ENCODE measurements at places on chromosomes 7 and 10.

- DNase-seq: no peak
Observed at GRCh38 chr7:30038196-30038980, 10.2 kb downstream of the PLEKHA8 start.

GRCh38 chr7:101628522-101628921 is 574 bp downstream of the MYL10 start:
- no peak for DNase-seq

DNA sequence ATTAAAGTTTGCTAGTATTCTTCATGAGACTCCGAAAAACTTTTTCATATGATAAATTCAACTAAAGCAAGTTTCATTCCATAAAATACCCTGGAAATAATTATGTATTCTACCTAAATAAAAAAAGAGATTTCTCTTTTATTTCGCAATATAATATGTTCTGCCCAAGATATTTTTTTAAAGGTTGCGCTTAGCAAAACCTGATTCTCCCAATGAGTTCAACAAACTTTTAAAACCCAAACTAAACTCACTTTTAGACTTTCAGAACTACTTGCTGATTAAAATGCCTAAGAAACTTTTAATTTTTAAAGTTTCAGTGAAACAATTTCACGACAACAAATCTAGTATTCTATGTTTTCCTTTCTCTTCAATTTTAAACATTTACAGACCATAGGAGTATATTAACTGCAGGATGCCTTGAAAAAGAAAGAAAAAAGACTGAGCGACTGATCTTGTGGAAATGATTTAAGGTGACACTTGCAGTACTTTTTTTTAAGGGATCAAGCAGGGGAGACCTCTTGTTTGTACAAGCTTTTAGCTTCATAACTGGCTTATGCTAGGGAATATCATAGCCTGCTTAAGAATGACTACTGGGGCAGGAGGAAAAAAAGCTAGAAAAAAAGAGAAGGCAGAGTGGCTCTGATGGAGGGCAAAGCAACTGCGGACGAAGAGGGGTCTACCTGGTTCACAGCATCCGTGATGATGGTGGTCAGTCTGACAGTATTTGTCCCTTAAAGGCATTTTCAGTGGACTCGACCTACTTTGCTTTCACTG is 1.5 kb downstream of the ZNF800 start:
- DNase-seq: no peak

- no peak for DNase-seq
Observed at GRCh38 chr7:81621893-81622292, 148.0 kb downstream of the HGF start.

DNA sequence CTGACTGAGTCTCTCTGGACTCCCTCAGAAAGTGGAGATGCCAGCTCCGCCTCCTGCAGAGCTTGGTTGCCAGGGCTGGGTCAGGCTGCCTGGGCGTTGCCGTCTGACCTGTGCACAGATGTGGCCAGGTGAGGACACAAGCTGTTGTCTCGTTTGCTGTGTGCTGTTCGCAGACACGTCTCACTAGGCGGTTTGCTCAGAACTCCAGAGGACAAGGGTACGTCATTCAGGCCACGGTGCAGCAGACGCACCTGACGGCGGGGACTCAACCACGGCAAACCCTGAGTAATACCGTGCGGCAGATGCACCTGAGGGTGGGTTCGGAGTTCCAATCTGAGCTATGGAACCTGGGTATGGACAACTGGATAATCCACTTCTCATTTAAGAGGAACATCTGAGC is 11.7 kb downstream of the GPER1 start:
- DNase-seq: no peak

GRCh38 chr10:103736044-103736443 is 119.3 kb downstream of the SH3PXD2A start:
- DNase-seq: no peak

DNA sequence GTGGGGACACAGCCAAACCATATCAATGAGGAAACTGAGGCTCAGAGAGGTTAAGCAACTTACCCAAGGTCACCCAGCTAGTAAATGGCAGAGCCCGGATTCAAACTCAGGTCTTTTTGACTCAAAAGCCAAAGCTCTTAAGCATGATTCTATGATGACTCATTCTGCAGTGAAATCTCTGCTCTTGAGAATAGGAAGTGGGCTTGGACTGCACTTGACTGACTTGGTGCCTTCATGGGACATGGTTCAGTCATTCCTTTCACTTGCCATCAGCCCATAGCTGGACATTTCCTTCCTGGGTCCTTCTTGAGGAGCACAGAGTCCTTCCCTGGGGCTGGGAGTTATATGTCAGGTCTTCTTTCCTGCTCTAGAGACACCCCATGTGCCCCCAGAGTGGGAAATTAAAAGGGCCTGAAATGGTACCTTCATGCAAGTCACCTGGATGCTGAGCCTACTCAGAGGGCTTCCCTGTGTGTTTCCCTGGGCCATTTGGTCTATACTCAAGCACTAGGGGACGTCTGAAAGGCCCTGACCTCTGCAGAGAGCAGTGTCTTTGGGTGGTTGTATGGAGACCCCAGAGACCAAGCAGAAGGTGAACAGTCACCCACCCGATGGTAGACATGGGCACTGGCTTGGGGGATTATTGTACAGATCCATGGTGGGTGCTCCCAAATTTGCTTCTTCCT is 62.4 kb upstream of the SDK1 start:
- DNase-seq: no peak

GRCh38 chr7:101953248-101953819 is 135.9 kb downstream of the CUX1 start:
- DNase-seq: peak; percentile 76

DNA sequence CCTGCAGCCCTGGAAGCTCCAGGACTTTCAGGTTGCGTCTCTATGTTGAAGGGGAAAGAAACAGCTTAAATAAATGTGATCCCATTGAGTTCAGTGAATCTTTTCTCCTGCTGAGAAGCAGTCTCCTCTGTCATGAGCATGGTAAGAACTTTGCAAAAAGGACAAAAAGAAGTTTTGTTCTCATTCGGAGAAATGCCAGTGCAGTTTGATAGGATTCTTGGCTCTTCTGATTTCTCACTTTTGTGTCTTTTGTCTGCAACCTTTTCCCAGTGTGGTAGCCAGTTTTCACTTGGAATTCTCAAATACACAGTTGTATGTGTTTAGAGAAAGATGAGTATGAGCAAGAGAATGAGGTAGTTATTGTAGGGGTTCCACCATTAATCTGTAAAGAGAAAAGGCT is 64.3 kb downstream of the AP3M1 start:
- DNase-seq: no peak

- DNase-seq: no peak
Observed at GRCh38 chr10:33982995-33983394, 648.5 kb upstream of the NRP1 start.

- no peak for DNase-seq
Observed at GRCh38 chr10:58704671-58705141, 192.0 kb downstream of the BICC1 start.

GRCh38 chr7:33250421-33250871 is 121.1 kb downstream of the BBS9 start:
- DNase-seq: no peak

DNA sequence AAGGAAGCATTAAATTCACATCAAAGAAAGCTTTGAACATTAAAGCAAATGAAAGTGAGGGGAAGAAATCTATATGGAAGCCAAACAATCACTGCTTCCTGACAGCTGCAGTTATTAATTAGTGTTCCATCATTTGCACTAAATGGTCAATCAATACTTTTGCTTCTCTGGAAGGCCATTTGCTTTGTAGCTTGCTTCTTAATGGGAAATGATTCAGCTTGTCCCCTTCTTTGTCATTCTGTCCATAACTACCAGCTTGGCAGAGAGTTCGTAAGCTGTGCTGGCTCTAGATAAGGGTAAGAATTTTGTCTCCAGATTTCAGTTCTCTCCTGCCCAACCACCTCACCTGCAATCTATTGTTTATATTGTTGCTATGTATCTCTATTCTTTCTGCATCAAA is 596.6 kb downstream of the CNTNAP2 start:
- no peak for DNase-seq

GRCh38 chr10:76984559-76985443 is 652.8 kb downstream of the KCNMA1 start:
- DNase-seq: peak; percentile 46

DNA sequence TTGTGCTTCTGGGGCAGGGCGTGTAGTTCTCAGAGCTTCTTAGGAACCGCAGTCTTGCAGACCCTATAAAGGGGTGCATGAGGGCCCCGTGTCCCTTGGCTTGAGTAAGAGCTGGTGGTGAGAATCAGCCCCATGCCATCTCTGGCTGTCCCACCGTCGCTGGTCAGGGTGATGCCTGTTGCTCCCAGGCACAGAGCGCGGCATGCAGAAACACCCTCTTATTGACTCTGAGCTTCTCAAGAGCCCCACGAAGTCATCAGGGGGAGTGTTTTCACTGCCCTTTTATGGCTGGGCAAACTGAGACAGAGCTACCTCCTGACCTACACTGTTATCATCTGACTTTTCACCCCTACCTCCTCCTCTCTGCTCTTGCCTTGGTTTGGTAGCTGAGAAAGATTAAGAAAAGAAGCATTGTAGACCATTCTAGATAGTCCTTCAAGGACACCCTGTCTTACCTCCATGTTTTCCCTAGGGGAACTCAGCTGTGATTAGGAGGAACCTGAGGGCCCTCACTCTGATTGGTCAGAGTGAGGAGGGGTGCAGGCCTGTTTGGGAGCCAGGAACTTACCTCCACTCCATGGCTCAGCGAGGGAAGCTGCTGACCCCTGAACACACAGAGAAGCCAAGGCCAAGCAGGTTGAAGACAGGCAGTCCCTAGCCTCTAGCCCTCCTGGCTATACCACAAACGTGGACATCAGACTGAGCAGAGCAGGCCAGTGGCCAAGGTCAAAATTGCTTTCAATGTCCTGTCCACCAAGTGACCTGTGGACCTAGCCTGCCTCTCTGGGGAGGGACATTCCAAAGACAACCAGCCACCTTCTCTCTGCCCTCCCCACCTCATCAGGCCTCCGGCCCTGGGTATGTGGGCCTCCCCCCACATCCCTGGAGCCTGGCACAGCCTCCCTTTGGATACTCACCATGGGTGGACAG is 17.6 kb downstream of the UNC5B start:
- DNase-seq: no peak

Measured in gastrocnemius medialis (tissue), 4 donors.